ENCODE measurements at places on chromosomes 3 and 15.

DNA sequence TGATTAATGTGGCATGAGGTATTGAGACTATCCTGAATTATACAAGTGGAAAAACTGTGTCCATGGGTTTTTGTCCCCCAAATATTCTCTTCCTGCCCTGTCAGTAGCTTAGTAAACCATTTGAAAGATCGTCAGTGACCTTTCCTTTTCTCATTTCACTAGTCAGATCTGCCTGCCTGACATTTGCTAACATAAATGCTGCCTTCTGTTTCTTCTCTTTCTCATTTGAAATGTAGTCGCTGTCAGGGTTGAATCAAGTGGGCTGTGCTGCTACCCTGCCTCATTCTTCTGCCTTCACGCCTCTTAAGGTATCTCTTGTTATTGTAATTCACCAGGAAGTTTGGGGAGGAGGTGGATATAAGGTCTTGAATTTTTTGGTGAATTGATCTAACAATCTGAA lies 67.5 kb downstream of the LRCH3 start:
- DNase-seq, result no peak

DNA sequence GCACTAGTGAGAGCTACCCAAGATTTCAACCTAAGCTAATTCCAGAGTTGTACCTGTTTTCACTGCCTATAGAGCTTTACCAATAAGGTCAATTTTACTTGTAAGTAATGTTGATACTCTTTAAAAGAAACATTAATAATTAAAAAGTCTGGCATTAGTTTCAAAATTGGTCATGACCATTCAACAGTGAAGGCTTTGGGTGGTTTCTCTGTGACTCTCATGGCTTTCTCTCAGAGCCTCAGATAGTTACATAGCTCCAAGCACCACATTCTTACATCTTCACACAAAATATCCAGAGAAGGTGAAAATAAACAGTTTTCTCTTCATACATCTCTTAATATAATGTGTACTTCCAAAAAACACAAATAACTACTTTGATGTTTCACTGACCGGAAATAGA lies 61.5 kb upstream of the TCF12 start:
- no peak for DNase-seq

DNA sequence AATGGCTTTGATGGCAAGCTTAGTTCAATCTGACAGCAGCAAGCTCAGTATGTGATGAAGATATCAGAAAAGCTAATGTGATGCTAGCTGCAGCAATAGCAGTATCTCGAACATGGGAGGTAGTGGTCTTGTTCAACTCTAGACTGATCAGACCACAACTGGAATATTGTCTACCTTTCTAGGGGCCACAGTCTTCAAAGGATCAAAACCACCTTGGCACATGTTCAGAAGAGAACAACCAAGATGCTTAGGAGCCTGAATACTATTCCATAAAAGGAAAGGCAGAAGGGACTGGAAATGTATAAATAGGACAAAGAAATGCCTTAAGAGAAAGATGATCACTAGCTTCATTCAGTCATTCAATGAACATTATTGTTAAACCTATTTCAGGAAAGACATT lies 2.3 kb downstream of the C3orf70 start:
- no peak for DNase-seq

GRCh38 chr3:59401924-59402323 lies 352.1 kb upstream of the CFAP20DC start:
- no peak for DNase-seq

DNA sequence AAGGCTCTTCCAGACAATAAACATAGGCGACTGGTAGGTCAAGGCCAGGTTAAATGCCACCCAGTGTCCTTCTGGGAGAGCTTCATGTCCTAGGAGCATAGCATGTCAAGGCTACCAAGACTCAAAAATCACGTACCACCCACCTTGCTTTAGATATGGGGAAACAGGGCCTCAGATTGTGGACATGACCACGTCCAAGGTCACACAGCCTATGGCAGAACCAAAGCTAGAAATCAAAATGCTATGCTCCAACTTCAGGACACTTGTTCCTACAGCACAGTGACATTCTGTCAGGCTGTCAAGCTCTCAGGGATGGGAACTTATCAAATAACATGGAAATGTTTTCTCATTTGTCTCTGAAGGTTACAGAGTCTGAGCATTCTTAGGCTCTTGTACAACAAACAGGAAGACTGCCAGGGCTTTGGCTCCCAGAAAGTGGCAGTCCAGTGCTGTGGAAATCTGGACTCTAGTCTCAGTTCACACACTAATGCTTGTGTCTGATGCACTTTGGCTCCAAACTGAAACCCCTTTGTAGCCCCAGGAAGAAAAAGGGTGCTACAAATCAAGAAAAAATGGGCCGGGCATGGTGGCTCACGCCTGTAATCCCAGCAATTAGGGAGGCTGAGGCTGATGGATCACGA lies 170.4 kb upstream of the LPP start:
- DNase-seq, result no peak

DNA sequence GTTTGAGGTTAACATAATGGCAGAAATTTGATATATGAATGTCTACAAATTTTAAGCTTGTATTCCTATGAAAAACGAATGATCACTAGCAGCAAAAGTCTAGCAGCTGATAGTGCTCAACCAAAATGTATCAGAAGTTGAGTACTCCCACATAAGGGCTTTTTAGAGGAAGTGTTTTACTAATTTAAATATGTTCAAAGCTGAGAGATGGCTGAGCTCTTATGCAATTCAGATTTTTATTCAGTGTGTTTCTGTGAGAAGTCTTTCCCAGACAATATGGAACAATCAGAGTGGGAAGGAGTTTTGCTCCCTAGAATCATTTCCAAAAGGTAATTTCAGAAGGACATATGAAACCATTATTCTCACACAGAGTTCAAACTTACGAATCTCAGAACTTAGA lies 327.0 kb downstream of the ZPLD1 start:
- no peak for DNase-seq

DNA sequence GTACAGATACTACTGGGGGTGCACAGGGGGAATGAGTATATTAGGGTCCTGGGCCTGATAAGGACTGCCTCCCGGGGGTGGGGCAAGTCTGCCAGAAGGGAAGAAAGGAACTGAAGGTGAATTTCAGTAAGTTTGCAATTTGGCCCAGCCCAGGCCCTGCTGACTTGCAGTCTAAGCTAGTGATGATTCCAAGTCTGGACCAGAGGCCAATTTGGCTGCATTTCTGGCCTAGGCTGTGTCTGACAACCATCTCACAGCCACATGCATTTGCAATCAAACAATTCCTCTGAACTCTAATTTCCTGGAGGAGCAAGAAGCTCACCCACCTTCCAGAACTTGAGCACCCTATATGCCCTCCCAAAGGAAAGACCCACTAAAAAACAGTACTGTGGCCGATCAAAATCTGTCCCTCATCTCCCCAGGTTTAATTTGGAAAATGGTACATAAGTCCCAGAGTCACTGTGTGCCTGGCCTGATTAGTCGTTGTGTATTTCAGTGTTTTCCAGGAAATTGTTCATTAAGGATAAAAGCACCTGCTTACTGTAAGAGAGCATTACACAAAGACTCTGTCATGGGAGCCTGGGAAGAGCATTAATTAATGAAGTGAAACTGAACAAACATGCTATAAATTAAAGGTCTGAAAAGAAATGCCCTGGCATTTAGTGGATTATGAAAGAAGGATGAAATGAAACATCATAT lies 114.5 kb downstream of the MEGF11 start:
- peak; percentile 42 for DNase-seq

DNA sequence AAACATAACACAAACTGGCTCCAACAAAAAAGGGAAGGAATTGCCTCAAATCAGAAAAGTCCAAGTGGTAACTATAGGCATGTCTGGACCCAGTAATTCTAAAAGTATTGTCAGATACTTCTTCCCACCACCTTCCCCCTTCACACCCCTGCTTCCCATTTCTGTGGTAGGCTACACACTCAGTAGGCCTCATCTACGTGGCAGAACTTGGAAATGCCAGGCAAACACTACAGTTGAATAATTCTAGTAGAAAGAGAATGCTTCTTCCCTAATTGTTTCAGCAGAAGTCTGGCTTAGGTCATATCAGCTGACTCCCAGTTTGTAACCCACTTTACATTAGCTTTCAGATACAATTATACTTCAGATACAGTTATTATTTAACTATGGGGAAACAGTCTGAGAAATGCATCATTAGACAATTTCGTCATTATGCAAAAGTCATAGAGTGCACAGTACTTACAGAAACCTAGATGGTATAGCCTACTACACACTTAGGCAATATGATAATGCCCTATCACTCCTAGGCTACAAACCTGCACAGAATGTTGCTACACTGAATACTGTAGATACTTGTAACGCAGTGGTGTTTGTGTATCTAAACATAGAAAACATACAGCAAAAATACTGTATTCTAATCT lies 6.4 kb downstream of the SETMAR start:
- no peak for DNase-seq

GRCh38 chr3:42696356-42697288 lies 6.0 kb downstream of the HHATL start:
- no peak for DNase-seq

GRCh38 chr3:177351757-177352158 lies 154.5 kb upstream of the TBL1XR1 start:
- no peak for DNase-seq

DNA sequence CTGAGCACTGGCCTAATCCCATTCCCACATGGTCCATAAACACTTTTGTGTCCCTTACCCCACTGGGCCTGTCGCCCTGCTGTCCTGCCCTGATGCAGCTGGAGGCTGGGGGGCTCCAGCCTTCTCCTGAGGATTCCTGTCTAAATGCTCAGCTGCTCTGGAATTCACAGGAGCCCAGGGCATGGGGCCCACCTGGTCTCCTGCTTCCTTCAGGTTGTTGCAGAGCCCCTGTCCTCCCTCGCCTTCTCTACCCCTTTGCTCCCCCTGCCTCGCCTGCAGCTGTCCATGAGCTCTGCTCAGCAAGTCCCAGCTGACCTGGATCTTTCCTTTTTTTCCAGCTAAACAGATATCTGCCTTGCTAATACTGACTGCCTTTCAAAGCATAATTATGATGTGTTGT lies 286.9 kb downstream of the XXYLT1 start:
- DNase-seq, result no peak

- DNase-seq, result no peak
These were observed 6.9 kb downstream of the NEK11 start for GRCh38 chr3:131033480-131034080.

- no peak for DNase-seq
These were observed 73.7 kb downstream of the CCNL1 start for GRCh38 chr3:157086060-157086750.

DNA sequence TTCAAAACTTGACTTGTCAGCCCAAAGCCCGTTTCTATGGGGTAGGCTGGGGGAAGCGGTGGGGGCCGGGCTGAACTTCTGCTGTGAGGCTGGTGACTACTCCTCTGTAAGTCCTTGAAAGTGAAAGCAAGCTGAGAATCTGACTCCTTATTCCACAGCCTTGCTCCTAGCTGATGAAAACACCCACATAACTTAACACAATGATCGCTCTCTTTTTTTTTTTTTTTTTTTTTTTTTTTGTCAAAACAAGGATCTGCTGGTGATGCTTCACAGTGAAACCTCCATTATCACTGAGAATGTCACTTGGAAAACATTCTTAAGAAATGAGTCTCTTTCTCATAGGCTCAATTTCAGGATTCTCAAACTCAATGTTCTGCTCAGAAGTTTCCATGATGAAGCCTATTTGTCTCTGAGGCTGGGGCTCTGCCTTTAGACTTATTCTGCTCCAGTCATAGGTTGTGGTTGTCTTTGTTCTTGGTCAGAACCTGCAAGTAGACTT lies 31.4 kb upstream of the TKT start:
- DNase-seq, result no peak

- no peak for DNase-seq
These were observed 51.2 kb upstream of the THRB start for GRCh38 chr3:24545887-24546286.

DNA sequence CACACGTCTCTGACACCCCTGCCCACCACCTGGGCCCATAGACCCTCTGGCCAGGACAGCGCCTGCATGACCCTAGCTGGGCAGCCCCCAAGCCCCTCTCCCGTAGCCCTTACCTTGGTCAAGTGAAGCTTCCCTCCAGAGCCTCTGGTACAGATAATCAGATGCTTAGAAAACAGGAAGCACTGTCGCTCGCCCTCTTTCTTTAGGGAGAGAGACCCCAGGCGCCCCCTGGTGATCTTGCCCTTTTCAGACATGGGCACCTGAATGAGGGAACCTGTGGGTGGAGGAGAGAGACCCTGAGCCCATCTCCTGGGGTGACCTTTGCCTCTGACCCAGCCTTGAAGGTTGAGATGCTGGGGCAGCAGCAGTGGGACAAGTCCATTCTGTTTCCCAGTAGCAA lies 65.4 kb downstream of the RASGRF1 start:
- no peak for DNase-seq

- DNase-seq, result no peak
These were observed 175.0 kb downstream of the ATP10A start for GRCh38 chr15:25688166-25688565.

GRCh38 chr3:100206687-100207086 lies 54.1 kb upstream of the TBC1D23 start:
- DNase-seq, result no peak

GRCh38 chr3:56291244-56291680 lies 177.0 kb downstream of the ERC2 start:
- peak; percentile 47 for DNase-seq

- DNase-seq, result no peak
These were observed 92.2 kb upstream of the ALCAM start for GRCh38 chr3:105274536-105274935.

GRCh38 chr15:52100807-52101442 lies 11.7 kb downstream of the BCL2L10 start:
- peak; percentile 51 for DNase-seq

GRCh38 chr15:27934782-27935181 lies 164.3 kb downstream of the OCA2 start:
- no peak for DNase-seq

GRCh38 chr3:47121409-47121808 lies 42.5 kb downstream of the SETD2 start:
- no peak for DNase-seq

DNA sequence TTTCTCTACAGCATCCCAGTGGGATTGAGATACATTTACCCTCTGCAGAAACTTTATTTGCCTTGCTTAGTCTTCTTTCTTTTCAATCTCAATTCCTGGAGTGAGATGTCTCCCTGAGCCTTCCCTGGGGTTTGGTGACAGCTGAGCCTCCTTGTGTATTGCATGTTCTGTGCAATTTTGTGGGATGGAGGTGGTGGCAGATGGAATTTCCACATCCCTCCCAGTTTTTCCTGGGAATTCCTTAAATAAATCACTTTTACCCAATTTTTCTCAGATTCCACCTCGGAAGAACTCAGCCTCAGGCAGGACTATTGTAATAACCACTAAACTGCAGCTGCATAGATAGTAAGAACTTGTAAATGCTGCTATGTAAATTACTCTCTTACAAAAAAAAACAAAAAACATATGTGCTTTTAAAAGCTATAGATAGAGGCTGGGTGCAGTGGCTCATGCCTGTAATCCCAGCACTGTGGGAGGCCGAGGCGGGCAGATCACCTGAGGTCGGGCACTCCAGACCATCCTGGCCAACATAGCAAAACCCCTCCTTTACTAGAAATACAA lies 88.5 kb upstream of the ABHD17C start:
- no peak for DNase-seq

- DNase-seq, result no peak
These were observed 1354.1 kb upstream of the EPHA6 start for GRCh38 chr3:95460274-95460673.

DNA sequence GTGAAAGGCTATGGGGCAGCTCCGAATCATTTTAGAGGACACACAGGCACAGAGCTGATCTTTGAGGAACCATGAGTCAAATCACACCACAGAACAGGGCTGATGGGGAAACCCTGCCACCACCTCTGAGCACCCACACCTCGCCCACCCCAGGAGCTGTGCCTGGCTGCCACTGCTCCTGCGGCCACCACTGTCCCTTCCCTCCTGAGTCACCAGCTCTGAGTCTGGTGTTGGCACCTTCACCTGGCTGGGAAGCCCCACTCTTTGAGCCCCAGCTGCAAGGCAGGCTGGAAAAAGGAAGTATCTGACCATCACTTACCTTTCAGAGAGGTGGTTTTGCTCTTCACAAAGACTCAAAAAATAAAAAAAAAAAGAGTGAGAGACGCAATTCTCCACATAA lies 63.6 kb upstream of the MEF2A start:
- no peak for DNase-seq

Measured in left hindlimb (tissue), 1 donor.